ENCODE measurements at places on chromosomes 12 and 14.
A peak's percentile ranks its signal among the peaks of the same experiment; 100 is the strongest.

DNA sequence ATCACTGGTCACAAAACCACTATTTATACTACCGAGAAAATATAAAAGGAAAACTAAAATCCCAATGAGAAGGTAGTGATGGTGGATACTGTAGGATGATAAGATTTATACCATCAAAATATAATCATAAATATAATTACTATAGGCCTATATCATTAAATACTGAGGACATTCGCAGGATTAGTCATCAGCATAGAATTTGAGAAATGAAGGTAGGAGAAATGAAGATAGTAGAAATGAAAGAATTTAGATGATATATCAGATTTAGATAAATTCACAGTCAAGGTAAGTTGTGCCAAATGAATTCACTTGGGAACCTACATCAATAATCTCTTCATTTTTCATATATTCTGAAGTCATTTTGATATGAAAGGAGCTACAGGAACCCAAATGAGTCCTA lies 82.8 kb downstream of the DAAM1 start:
- DNase-seq: no peak

DNA sequence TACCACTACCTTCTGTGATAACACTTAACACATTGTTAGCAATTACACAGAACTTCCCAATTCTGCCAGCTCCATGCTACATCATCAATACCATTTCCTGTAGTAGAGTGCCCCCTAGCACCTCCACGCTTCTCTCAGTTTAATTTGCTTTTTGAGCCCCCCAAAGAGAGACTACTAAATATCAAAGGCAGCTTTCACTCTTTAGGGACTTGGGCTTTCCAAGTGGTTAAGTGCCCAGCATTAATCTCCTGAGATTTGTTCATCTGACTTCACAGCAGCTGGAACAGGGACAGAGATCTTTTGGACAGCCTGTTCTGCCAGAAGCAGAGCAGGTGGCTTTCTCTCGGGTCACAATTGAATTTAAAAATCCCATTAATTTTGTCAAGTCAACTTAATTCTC lies 954.9 kb downstream of the DIO2 start:
- no peak for DNase-seq

DNA sequence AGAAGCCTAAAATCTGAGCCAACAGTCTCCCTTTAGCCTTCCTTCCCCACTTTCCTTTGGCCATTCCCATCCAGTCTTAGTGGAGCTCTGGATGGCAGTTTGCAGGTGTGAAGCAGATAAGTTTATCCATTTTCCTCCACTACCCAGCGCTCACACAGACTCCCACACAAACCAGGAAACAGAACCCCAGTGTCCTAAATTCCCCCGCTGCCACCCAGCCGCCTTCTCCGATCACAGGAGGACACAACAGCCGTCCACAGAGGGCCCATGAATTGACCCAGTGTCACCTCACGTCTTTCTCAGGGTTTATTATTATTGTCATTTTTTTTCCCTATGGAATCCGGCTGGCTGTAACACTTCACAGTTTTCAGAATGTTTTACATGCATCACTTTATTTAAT lies 16.4 kb downstream of the CD9 start:
- DNase-seq: no peak

DNA sequence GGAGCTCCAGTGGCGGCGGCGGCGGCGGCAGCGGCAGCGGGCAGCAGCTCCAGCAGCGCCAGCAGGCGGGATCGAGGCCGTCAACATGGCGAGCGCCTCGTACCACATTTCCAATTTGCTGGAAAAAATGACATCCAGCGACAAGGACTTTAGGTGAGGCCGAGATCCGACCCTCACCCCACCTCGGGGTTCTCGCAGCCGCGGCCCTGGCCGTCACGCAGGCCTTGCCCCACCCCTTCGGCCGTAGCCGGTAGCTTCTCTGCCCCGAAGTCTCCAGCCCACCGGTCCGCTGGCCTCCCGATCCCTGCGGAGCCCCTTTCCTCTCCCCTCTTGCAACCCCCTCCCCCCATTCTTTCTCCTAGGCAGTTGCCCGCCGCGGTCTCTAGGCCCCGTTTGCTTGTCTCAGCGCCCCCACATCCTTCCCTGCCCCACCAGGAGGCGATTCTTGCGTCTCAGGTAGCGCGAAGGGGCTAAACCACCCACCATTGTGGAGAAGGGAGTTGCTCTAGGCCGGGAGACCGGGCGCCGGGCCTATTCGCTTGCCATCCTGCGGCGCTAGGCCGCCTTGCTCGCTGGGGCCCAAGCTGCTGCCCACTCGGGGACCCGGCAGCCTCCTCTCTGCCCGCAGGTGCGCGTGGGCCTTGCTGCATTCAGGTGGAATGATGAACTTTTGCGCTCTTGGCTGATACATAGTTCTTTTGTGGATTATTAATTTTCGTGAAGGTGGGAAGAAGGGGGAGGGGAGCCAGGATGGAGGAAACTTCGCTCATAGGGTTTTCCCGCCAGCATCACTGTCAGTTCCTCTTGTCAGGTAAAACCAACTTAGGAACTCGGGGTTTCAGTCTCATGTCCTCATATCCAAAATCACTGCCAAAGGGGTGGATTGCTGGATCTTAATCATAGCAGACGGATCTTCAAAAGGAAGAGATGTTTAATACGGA lies 745 bp downstream of the CAND1 start:
- DNase-seq: peak; percentile 32

DNA sequence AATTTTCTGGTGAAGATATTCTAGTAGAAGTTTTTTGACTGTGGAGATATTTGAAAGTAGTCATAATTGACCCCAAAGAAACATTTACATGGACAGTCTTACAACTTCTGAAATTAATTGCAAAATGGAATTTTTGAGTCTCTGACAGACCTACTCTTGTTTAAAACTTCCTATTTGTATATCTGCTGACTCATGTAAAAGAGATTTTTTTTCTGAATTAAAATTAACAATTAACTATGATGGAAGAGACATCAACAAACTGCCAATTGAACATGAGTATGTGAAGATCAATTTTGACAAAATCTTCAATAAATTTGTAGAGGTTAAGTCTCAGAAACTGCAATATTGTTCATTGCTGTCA lies 108.5 kb upstream of the MAX start:
- no peak for DNase-seq

- DNase-seq: no peak
These were observed 22.5 kb upstream of the FZD10 start for GRCh38 chr12:130139567-130140421.
